ENCODE measurements at places on chromosomes 2 and 18.

GRCh38 chr18:5584746-5585417 lies 41.1 kb upstream of the EPB41L3 start:
- DNase-seq: no peak

DNA sequence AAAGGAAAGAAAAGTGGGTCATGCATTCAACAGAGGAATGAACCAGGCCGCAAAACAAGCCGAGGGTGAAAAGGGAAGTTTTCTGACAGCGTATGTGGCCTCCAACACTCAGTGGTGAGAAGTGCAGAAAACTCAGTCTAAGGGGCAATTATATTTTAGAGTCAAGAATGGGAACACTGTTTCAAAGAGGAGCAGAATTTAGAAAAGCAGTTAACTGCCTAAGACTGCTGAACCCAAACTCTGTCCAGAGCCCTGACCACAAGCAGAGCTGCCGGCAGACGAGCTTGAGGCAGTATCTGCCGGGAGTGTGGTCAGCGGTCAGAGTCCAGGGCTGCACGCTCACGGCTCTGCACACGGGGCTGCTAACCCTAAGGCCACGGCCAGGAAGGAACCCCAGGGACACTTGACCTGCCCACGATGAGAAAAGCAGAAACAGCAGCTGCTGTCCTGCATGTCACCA lies 347.0 kb upstream of the ID2 start:
- DNase-seq: no peak

- DNase-seq: no peak
These were observed 969 bp upstream of the ALKAL2 start for GRCh38 chr2:288758-289361.

DNA sequence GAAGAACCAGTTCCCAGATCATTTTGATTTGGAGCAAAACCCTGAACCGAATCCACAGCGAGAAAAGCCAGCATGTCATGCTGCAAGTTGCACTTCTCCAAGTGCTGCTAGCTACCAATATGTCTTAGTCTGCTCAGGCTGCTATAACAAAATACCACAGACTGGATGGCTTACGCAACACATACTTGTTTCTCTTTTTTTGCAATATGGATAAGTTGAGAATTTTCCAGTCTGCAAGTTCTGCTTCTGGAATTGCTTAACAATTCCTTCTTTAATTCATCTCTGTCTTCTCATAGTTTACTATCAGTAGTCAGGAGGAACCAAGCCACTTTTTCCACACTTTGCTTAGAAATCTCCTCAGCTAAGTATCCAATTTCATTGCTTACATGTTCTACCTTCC lies 105.9 kb upstream of the RBBP8 start:
- no peak for DNase-seq

DNA sequence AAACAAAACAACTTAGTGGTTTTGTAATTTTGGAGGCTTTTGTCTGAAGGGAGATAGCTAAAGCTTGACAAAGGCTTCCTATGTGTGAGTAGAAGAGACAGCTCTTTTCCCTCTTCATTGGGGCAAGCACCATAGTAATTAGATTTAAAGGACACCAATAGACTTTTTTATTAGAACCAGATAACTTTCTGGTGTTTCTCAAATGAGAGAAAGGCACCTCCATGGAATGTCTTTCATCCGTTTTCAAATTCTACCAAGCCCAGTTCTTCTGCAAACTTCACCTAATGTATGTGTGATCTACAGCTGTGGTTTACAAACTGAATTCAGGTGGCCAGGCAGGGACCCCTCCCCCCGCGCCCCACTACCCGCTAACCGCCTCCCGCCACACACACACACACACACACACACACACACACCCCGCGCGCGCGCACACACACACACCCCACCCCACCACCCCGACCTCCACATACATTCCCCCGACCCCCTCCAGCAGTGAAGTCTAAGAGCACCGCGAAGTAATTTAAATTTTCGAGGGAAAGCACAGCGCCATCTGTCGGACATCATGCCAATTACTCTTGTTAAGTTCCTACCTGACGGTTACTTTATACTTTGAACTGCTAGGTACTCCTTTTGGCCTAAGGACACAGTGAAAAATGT lies 31.6 kb upstream of the PPP1R1C start:
- peak; percentile 75 for DNase-seq

DNA sequence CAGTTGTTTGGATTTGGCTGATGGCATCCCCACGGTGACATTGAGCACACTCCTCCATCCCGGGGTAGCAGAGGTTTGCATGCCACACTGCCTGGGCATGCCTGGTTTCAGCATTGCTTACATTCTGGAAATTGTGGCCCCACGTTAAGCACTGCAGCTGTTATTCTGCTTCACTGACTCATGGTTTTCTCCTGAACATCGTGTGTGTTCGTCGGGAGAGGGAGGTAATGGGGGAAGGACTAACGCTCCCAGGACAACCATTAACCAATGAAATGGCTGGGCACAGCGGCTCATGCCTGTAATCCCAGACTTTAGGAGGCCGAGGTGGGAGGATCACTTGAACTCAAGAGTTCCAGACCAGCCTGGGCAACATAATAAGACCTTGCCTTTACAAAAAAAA lies 28.2 kb upstream of the YWHAQ start:
- no peak for DNase-seq

- DNase-seq: no peak
These were observed 2.9 kb upstream of the B3GNT7 start for GRCh38 chr2:231392431-231393148.

GRCh38 chr18:44098551-44099098 lies 582.1 kb upstream of the SETBP1 start:
- peak; percentile 46 for DNase-seq

DNA sequence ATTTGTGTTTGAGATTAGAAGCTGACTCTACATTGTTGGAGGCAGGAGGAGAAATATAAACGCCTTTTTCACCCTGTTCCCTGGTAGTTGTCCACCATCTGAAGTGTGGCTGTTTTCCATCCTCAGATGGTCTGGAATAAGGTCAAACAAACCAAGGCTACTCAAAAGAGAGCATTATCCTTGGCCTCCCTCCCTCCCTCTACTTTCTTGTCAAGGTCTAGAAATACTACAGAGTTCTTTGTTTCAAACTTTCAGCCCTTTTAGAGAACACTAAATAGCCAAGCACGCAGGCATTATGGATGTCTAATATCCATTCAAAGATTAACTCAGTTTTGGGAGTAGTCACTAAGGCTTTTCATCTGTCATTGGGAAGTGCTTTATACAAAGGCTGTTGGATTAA lies 215.8 kb upstream of the ITGA4 start:
- no peak for DNase-seq

- no peak for DNase-seq
These were observed 473.9 kb upstream of the HS6ST1 start for GRCh38 chr2:128792476-128793054.

DNA sequence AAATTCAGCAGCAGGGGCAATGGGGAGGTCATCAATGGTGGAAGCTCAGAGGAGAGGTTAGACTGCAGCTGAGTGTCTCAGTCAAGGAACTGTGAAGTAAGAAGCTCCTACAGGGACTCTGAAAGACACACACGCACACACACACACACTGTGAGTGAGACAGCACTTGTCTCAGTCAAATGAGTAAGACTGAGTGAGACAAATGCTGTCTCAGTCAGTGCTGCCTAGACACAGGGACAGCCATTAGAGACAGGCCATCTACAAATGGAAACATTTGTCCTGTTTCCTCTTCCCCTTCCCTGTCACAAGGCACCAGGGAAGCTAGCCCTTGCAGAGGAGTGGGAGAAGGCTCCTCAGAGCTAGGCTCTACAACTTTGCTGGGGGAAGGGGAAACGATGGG lies 577.4 kb upstream of the GCFC2 start:
- no peak for DNase-seq

- no peak for DNase-seq
These were observed 1.7 kb upstream of the ICOS start for GRCh38 chr2:203934711-203935438.

GRCh38 chr2:96113367-96113677 lies 3.0 kb downstream of the ADRA2B start:
- no peak for DNase-seq

DNA sequence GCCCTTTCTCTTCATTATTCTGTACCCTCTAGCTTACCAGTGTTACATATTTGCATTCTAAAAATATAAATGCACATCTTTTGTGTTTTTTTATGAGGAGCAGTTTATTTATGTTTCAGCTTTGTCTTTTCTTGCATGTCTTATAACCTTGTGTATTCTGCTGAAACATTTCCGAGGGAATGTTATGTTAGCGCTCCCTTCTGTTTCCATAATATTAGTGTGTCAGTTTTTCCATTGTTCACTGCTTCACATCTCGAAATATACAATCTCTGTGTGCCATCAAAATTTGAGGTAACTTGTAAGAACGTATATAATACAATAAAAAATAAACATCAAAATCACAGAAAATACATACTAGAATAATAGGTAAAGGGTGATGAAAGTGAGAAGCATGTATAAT lies 153.3 kb downstream of the PKP4 start:
- DNase-seq: no peak

GRCh38 chr18:8097927-8098326 lies 511.3 kb upstream of the RAB12 start:
- no peak for DNase-seq

- DNase-seq: no peak
These were observed 535.6 kb downstream of the CNTNAP5 start for GRCh38 chr2:124560592-124561112.

Measured in lung microvascular endothelial cell (primary cell).